ENCODE measurements at places on chromosomes 6 and 20. TPM values are rescaled to one million over a fixed set of nuclear protein-coding genes. Genes with fewer than 3 reads are reported as not detected.

Gene RHAG
- total RNA-seq, result 2.9 TPM

Gene BIRC7
- 26.0 TPM for total RNA-seq

Gene TGM3
- total RNA-seq, result not detected

Gene NR2E1
- not detected for total RNA-seq

Gene DDO
- 1.3 TPM for total RNA-seq

Gene THBS2
- 104 TPM for total RNA-seq

Gene TRIM38
- 15.6 TPM for total RNA-seq

Gene STMND1
- 0.27 TPM for total RNA-seq

Gene RBPJL
- not detected for total RNA-seq

Gene NFATC2
- 11.0 TPM for total RNA-seq

Gene ZSWIM3
- 3.8 TPM for total RNA-seq

Gene BMP7
- total RNA-seq, result 17.3 TPM

Gene CLPSL2
- not detected for total RNA-seq

Gene CAP2
- 7.1 TPM for total RNA-seq

Gene SLA2
- 0.49 TPM for total RNA-seq

Gene OXT
- total RNA-seq, result not detected

Gene CNKSR3
- 22.2 TPM for total RNA-seq

Gene MEP1A
- total RNA-seq, result not detected

Gene TMEM170B
- total RNA-seq, result 9.5 TPM

Gene COL9A1
- total RNA-seq, result 1.6 TPM

Gene WRNIP1
- total RNA-seq, result 30.8 TPM

Gene NEURL2
- total RNA-seq, result 8.9 TPM

Gene OR2H2
- not detected for total RNA-seq

Gene HLA-G
- 1.2 TPM for total RNA-seq

Gene BEND6
- total RNA-seq, result 4.4 TPM

Gene SNAP91
- 2.7 TPM for total RNA-seq

Gene ULBP3
- 2.9 TPM for total RNA-seq

Gene TNF
- total RNA-seq, result 0.40 TPM

Gene SMIM26
- 53.0 TPM for total RNA-seq

Gene DUSP15
- 49.5 TPM for total RNA-seq

Gene DZANK1
- 3.5 TPM for total RNA-seq

Gene IL17A
- total RNA-seq, result not detected

Gene MCHR2
- not detected for total RNA-seq

Gene SLC32A1
- total RNA-seq, result not detected

Gene SLC16A10
- 3.1 TPM for total RNA-seq

Gene FOXA2
- total RNA-seq, result not detected

Gene HRH3
- total RNA-seq, result not detected

Gene SNPH
- total RNA-seq, result 4.9 TPM

Gene BTN1A1
- not detected for total RNA-seq

Gene LRRC73
- total RNA-seq, result 1.2 TPM

Gene ATP9A
- total RNA-seq, result 42.8 TPM

Gene TREML2
- 0.58 TPM for total RNA-seq

Gene LAMA4
- 332 TPM for total RNA-seq

Gene C20orf144
- not detected for total RNA-seq

Gene HFE
- total RNA-seq, result 13.9 TPM

Gene TRIM40
- not detected for total RNA-seq

Gene GMPR
- 11.9 TPM for total RNA-seq

Gene DSP
- 7.2 TPM for total RNA-seq

Gene PNPLA1
- total RNA-seq, result 0.22 TPM

Gene PSORS1C1
- 0.62 TPM for total RNA-seq

Measured in sciatic nerve (tissue), 2 donors.